ENCODE measurements at places on chromosomes 2 and 18.
A peak's percentile ranks its signal among the peaks of the same experiment; 100 is the strongest.

DNA sequence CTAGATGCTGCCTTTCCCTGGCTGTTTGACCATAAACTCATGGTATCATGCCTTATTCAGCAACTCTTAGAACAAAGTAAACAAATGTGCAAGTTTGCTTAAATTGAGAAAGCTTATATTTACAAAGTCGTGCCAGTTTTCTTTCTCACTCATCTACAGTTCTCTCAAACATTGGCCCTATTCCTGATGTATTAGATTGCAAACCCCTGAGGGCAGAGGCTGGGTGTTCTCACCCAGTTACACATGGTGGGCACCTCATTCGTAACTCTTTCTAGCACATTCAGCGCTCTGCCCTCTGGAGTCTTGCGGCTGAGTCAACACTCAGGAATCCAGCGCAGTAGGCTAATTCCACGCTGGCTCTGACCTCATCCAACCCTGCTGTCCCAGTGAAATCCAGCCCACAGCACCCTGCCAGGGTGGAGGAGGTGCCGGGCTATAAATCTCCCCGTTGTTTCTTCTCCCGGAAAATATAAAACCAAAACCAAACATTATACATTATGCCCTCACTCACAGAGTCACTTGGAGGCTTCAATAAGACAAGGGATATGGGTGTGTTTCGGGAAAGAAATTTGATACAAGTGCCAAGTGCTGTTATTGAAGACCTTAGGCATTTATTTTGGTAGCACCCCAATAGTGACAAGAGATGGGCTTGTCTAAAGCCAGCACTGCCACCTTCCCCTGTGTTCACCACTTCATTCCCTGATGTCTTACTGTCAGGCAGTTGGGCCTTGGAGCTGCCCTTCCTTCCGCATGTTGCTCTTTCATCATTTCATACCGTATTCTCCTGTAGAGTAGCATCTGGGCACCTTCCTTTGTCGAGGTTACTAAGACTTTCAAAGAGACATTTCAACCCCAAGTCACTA, 287.4 kb downstream of the PRKCE start:
- no peak for DNase-seq

GRCh38 chr2:195612611-195613495, 44.2 kb upstream of the SLC39A10 start:
- no peak for DNase-seq

DNA sequence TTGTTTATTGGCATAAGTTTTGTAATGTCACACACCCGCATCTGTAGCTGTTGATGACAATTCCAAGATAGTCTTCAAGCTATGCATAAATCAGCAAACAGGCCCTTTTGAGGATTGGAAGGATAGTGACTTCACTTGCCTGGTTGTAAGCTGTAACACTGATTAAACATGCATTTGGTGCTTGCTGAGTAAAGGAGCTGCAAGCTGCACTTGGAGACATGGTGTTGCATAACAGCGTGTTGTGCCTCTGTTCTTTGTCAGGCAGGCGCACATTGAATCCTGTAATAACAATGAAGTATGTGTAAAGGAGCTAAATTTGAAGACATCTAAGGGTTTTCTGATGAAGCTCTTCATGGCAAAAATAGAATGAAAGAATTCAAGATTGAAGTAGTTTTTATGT, 68.7 kb upstream of the TTC27 start:
- DNase-seq: no peak

- DNase-seq: no peak
These were observed 106.5 kb downstream of the ZNF532 start for GRCh38 chr18:58970943-58971790.

DNA sequence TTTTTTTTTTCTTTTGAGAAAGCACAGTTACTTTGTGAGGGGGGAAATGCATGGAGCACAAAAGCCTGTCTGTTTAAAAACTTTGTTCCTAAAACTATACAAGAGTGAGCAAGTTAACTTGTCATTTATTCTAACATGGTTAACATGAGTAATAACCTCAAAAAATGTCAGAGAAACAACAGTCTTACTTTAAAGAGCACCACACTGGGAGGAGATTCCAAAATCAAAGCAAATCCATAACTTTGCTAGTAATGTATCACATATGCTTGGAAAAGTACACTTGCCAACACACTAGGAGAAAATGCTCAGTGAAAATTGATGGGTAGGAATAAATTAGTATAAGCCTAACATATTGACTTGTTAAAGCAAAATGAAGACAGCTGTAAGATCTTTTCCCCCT, 157.1 kb downstream of the PRPF40A start:
- DNase-seq: no peak

DNA sequence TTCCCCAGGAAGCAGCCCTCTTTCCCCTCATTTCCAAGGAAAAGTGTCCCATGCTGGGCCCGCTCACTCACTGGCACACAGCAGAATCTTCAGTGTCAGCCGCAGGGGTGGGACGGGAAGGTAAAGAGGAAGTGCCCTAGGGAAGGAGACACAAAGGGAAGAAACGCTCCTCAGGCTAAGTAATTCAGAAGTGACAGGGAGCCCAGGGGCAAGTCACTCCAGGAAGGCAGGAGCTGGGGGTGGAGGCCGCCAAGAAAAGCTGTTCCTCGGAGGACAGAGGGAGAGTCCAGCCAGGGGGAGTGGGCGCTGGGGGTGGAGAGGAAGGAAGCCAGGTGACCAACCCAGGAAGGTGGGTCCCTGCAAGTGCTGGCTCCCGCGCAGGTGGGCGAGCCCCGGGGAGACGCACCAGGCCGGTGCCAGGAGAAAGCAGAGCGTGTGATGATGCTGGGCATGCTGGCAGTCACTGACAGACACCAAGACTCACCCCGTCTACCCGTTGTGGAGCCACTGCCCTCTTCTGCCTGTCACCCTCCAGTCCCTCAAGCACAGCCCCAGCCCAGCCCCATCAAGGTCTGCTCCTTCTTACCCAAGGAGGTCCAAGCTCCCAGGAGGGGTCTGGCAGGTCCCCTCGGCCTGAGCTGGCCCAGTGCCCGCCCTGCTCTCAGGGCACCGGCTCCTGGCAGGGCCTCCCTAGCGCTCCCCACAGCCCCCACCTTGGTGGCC, 21.7 kb downstream of the HDAC4 start:
- DNase-seq: no peak

- no peak for DNase-seq
These were observed 31.3 kb upstream of the TMEM131 start for GRCh38 chr2:98026927-98027522.

DNA sequence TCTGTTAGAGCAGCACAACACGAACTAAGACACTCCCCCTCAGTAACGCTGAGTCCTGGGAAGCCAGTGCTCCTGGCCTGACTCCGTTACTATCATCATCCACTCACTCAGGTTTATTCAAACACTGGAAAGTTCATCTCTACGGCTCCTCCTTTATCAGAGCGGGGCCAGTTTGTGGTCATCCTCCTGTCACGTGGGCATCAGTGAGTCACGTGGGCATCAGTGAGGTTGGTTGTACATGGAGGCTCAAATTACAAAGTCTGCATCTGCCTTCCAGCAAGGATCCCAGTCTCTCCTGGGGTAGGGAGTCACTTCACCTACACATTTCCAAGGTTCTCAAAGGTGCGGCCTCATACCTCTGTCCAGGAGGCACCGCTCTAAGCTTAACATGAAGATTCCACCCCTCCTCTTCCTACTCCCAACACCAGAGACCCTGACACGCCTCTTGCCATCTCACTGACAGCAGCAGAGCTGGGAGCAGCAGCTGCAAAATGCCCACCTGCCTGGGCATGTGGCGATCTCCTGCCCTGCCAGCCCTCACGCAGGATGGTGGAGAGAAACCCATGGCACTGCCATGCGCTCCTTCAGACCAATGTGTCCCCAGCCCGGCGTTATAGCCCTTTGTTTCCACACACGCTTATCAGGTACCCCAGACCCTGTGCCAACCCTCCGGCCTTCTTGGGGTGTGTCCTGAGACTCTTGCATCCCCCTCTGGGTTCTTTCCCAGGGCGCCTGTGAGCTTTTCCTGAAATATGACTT, 99.2 kb upstream of the PTPRM start:
- no peak for DNase-seq

DNA sequence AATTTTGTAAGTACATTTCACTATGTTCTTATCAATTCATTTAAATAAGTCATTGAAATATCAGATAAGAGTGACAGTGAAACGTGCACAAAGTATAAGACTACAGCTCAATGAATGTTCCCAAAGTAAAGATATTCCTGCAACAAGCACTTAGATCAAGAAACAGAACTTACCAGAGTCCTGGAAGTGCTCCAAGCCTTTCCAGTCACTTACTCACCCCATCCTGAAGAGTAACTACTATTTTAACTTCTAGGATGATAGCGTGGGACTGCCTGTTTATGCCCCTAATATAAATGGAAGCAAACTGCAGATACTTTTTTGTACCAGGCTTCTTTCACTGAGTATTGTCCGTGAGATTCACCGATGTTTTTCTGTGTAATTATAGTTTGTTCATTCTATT, 768.9 kb downstream of the SLC4A3 start:
- no peak for DNase-seq

GRCh38 chr2:65658881-65659280, 226.5 kb upstream of the SPRED2 start:
- no peak for DNase-seq

GRCh38 chr2:128469203-128469602, 150.5 kb upstream of the HS6ST1 start:
- no peak for DNase-seq

- no peak for DNase-seq
These were observed 1135.9 kb downstream of the CNTNAP5 start for GRCh38 chr2:125160947-125161346.

DNA sequence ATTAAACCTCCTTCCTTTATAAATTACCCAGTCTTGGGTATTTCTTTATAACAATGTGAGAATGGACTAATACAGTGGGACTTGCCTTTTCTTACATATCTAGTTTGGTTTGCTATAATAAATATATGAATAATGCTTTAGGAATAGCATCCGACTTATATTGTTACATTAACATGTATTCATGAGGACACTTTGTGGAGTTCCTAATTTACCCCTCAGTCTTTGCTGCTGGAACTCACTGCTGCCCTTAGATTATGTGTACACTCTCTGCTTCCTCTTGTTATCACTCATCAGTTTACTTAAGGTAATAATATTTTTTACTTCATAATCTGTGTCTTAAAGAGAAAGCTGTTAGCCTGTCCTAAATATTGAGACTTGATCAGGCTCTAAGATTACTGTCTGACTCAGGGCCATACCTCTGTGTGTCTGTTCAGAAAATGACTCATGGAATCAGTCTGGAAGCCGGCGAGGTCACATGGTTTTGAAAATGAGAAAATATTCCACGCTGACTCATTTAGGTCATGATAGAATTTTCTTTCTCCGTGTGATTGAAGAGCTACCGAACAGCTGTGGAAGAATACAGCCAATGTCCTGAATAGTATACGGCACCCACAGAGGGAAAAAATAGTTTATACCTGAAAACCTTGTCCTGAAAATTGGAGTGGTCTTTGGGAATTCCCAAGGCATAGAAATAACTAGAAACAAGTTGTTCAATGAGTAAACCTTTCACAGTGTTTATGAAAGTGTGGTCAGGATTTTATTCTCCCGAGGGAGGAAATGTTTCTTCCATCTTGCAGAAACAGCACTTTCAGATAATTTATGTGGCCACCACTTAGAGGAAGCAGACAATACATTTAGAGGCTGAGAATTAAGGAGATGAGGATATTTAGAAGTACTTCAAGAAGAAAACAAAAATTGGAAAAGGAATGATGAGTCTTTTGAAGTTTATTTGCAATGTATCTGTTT, 156.4 kb downstream of the DSEL start:
- DNase-seq: peak; percentile 22

- DNase-seq: no peak
These were observed 214.9 kb upstream of the CHST9 start for GRCh38 chr18:27400001-27400400.

- DNase-seq: no peak
These were observed 21.5 kb downstream of the SH2D6 start for GRCh38 chr2:85439986-85440385.

DNA sequence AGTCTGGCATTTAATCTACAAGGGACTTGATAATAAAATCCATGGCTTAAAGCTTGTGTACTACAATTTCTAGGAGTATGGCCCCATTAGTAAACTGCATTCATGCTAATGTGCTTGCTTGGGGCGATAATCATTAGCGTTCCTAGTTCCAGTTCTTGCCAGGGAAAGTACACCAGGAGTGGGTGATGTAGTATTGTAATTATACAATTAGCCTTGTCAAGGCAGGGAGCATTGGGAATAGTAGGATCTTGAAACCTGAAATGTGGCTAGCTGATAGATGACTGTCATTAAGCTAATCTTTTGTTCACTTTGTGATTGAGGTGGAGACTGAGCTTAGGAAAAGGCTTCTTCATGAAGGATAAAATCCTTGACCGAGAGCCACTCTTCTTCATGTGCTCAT, 989.2 kb downstream of the CPS1 start:
- DNase-seq: no peak

GRCh38 chr2:85578243-85579180, 1.1 kb downstream of the VAMP8 start:
- DNase-seq: no peak

GRCh38 chr2:85861180-85861579, 27.6 kb downstream of the ST3GAL5 start:
- DNase-seq: no peak

- no peak for DNase-seq
These were observed 6.0 kb upstream of the CCDC93 start for GRCh38 chr2:118019821-118020220.

- no peak for DNase-seq
These were observed 12.7 kb downstream of the CNDP2 start for GRCh38 chr18:74508821-74509225.

- DNase-seq: no peak
These were observed 235.4 kb upstream of the SLC14A2 start for GRCh38 chr18:45379903-45380302.

GRCh38 chr18:68177807-68178702, 536.9 kb downstream of the TMX3 start:
- DNase-seq: no peak

DNA sequence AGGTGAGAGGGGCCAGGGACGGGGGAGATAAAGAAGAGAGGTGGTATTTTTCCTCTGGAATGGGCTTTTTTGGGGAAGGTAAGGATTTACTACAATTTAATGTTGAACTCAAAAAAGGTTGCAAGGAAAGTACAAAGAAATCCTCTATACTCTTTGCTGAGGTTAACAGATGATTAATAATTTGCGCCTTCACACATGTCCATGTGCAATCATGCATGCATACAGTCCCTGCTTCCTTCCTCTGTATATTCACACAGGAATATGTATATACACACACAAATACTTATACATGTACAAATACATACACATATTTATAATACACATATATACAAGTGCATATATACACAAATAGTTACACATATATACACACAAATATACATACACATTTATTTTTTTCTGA, 193.4 kb downstream of the NBAS start:
- DNase-seq: no peak

DNA sequence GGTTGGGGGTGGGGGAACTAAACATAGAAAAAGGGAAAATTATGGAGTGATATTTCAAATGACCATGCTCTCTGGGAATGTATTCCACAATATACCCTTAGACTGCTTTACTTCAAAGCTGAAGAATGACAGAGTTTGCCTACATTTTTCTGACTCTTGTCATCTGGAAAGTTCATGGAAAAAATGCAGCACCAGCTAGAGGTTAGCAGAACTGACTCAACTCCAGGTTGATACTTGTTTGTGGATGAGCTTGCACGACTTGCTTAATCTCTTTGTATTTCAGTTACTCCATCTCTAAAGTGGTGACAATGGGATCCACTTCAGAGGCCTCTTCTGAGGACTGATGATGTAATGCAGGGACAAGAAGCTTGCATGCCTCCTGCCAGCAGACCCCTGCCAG, 824.0 kb upstream of the ID2 start:
- no peak for DNase-seq

GRCh38 chr2:159695795-159696448, 16.4 kb upstream of the MARCHF7 start:
- no peak for DNase-seq

GRCh38 chr2:239315308-239315707, 85.5 kb downstream of the HDAC4 start:
- no peak for DNase-seq

- DNase-seq: no peak
These were observed 17.6 kb downstream of the FBXO11 start for GRCh38 chr2:47888581-47889280.
